Body of pancreas (tissue), 4 donors: ENCODE measurements at places on chromosomes 1 and 21. TPM values are rescaled to one million over a fixed set of nuclear protein-coding genes. Genes with fewer than 3 reads are reported as not detected.

DNA sequence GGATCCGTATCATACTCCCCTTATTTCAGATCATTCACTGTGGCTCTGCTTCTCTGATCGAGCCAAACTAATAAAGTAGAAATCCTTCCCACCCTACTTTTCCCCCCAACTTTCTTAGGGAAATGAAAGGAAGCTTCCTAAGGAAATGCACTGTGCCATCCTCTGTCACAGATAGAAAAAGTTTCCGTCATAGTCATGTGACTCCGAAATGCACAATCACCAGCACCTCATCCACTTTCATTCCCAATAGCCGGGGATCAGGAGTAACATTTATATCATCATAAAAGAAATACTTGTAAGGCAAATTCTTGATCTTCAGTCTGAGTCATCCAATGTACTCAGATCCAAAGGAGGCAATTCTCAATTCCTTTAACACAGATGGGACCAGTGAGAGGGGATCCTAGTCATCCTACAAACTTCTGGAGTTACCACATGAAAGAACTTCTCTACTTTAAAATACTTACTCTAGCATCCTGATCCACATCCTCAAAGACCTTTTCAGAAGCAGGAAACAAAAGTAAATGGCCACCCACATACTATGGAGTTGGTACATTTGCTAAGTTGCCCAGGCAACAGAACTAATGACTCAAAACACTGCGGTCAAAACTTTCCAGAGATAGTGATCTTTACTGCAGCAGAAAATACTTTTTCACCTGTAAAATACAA, 97.8 kb upstream of the ZC3H11B start:
- DNase-seq, result no peak

DNA sequence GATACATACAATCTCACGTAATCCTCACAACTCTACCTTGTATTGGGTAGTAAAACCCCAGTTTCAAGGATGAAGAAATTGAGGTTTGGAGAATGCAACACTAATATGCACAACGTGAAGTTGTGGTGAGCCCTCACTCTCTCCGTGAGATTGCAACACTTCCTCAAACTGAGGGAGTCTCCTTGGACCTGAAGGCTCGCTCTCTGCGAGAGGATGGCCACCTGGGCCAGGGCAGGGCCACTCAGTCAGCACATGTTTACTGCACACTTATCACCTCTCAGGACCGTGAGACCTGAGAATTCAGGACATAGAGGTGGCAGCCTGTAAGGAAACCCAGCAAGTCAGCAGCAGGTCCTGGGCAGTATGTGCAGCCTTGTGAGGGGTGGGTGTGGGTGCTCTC, 8.7 kb downstream of the SH3BP5L start:
- DNase-seq, result no peak

GRCh38 chr21:17818186-17819113, 706 bp downstream of the C21orf91 start:
- peak; percentile 52 for DNase-seq

DNA sequence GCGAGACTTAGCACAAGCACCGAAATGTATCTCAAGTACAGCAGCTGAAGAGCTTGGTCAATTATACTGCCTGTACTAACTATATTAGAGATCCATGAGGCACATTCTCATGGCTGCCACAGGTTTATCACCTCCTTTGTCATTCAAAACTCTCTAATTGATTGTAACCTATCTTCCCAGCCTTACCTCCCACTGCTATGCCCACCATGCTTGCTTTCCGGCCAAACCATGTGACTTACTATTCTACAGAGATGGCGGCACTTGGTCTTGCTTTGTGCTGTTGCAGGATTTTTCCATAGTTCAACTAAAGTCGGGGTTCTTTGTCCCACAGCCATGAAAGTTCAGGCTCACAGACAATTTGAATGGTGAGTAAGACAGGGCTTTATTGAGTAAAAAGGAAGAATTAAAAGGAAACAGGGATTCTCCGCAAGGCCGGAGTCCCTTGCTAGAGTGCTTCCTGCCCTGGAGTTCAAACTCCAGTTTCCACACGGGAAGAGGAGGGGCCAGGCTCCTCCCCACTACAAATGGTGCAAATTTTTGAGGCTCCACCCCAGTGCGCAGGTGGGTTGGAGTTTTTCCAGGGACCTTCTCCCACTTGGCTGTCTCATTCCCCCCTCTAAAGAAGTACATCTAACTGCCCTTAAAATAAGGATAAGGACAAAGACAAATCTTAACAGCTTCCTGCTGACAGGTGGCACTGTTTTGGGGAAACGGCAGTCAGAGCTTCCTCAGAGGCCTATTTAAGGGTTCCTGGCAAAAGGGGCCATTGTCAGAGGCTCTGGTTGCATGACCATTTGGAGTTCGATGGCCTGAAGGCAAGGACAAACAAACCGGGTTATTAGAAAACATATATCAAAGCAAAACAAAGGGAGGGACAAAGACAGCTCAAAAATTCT, 28.7 kb downstream of the FMO2 start:
- no peak for DNase-seq

GRCh38 chr1:208156741-208157140, 87.4 kb downstream of the PLXNA2 start:
- DNase-seq, result no peak

DNA sequence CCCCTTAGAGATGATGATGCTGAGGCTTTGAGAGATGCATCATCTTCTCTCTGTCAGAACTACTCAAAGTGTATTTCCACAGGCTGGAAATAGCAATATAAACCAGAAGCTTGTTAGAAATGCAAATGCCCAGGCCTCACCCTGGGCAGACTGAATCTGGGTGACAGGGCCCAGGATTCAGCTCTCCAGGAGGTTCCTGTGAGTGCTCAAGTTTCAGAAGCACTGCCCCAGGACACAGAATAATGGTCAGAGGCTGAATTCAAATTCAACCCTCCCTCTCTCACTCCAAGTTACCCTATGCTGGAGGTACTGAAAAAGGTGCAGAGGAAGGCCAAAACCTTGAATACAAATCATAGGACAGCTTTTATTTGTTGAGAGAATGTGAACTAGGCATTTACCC, 98.5 kb upstream of the NGF start:
- no peak for DNase-seq

GRCh38 chr1:31799196-31799894, 16.5 kb downstream of the SPOCD1 start:
- no peak for DNase-seq

GRCh38 chr1:7886405-7886745, 33.5 kb upstream of the UTS2 start:
- DNase-seq, result peak; percentile 25

GRCh38 chr1:196442366-196442765, 165.9 kb downstream of the KCNT2 start:
- DNase-seq, result no peak

- peak; percentile 20 for DNase-seq
These were observed 1.4 kb upstream of the RGS2 start for GRCh38 chr1:192807211-192808162.

GRCh38 chr1:41366455-41367287, 5.4 kb downstream of the FOXO6 start:
- peak; percentile 42 for DNase-seq

GRCh38 chr21:45622416-45623097, 21.0 kb upstream of the PCBP3 start:
- DNase-seq, result no peak

RIMS3 gene
- 0.66 TPM for total RNA-seq

NES gene
- total RNA-seq, result 12.2 TPM

AQP10 gene
- total RNA-seq, result not detected

AGT gene
- total RNA-seq, result 5.6 TPM

CEP350 gene
- 55.4 TPM for total RNA-seq

KRTAP12-4 gene
- total RNA-seq, result not detected

NUP210L gene
- not detected for total RNA-seq
